HEK293T (cell line): ENCODE measurements at places on chromosomes 4 and X.
A peak's percentile ranks its signal among the peaks of the same experiment; 100 is the strongest.

GRCh38 chr4:61831987-61832386 lies 631.9 kb downstream of the ADGRL3 start:
- no peak for DNase-seq

- no peak for DNase-seq
These were observed 36.1 kb downstream of the DCK start for GRCh38 chr4:71029504-71029903.

DNA sequence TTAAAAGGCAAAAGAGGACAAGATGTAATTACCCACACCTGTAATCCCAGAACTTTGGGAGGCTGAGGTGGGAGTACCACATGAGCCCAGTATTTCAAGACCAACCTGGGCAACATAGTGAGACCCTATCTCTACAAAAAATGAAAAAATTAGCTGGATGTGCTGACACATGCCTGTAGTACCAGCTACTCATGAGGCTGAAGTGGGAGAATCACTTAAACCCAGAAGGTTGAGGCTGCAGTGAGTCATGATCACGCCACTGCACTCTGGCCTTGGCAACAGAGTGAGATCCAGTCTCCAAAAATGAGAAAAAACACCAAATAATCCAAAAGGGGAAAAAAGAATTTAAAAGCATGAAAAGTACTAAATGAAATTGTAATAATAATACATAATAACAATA lies 30.8 kb downstream of the NR0B1 start:
- DNase-seq = no peak

GRCh38 chrX:129631849-129632248 lies 22.9 kb downstream of the APLN start:
- DNase-seq = no peak

- DNase-seq = no peak
These were observed 327.9 kb downstream of the FAT4 start for GRCh38 chr4:125642645-125643044.

GRCh38 chr4:124030147-124030546 lies 633.6 kb downstream of the SPRY1 start:
- DNase-seq = no peak

- no peak for DNase-seq
These were observed 2.4 kb downstream of the ZMYM3 start for GRCh38 chrX:71251466-71251973.

- no peak for DNase-seq
These were observed 232.3 kb upstream of the NEIL3 start for GRCh38 chr4:177077095-177077971.

- DNase-seq = no peak
These were observed 10.9 kb upstream of the DCTD start for GRCh38 chr4:182928061-182928460.

- DNase-seq = peak; percentile 74
These were observed 83.1 kb downstream of the RELL1 start for GRCh38 chr4:37603070-37603468.

GRCh38 chr4:2878346-2878745 lies 34.7 kb downstream of the ADD1 start:
- no peak for DNase-seq

- DNase-seq = no peak
These were observed 25.4 kb downstream of the MBNL3 start for GRCh38 chrX:132463411-132463810.

- no peak for DNase-seq
These were observed 49.4 kb upstream of the GUCY1A1 start for GRCh38 chr4:155617296-155617695.

- DNase-seq = no peak
These were observed 13.2 kb upstream of the IL13RA2 start for GRCh38 chrX:115030625-115031024.

GRCh38 chr4:176584031-176584606 lies 208.6 kb downstream of the VEGFC start:
- no peak for DNase-seq

- DNase-seq = no peak
These were observed 2.3 kb downstream of the P2RY4 start for GRCh38 chrX:70257423-70258288.

GRCh38 chr4:7854216-7854615 lies 85.4 kb downstream of the AFAP1 start:
- no peak for DNase-seq

GRCh38 chr4:80221161-80221560 lies 23.9 kb downstream of the PRDM8 start:
- no peak for DNase-seq

DNA sequence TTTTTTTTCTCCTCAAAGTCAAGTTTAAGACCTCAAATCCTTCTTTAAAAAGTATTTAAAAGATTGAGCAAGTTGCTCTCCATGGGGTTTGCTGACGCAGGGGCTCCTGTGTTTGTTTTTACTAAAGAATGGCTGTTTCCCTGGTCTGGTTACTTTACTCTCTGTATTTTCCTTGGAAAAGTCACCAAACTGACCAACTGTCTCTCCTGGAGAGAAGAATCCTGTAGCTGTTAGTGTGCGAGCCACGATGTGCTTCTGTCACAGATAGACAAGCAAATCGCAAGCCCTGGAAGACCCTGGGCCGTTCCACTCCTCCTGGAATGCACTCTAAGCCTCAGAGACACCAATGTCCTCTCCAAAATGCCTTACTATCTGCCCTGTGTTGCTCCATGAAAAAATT lies 212.1 kb downstream of the CHIC2 start:
- DNase-seq = no peak

DNA sequence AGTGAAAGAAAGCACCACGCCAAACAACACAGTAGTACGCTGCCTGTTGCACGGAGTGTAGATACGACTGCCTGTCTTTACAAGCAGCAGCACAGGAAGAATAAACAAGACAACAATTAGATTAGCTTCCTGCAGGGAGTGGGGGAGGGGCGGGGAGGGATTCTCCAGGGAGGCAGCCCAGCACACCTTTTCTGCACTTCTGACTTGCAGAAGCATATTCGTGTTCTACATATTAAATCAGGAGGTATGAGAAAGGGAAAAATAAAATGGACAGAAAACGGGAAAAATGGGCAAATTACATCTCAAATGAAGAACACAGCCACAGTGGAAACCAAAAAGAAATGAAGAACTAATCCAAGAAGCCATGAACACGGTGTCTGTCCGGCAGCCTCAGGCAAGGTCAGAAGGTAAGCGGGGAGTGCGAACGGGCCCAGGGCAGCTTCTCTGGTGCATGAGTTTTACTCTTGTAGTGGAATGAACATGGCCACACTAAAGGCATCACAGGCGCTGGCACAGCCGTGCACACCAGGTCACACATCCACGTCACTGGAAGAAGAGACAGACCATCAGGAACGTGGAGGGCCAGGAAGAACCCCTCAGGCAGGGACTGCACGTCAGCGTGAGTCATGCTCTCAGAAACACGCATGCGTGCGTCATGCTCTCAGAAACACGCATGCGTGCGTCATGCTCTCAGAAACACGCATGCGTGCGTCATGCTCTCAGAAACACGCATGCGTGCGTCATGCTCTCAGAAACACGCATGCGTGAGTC lies 20.1 kb upstream of the ADRA2C start:
- peak; percentile 83 for DNase-seq

- DNase-seq = no peak
These were observed 74.3 kb downstream of the IQCM start for GRCh38 chr4:149741186-149741831.

DNA sequence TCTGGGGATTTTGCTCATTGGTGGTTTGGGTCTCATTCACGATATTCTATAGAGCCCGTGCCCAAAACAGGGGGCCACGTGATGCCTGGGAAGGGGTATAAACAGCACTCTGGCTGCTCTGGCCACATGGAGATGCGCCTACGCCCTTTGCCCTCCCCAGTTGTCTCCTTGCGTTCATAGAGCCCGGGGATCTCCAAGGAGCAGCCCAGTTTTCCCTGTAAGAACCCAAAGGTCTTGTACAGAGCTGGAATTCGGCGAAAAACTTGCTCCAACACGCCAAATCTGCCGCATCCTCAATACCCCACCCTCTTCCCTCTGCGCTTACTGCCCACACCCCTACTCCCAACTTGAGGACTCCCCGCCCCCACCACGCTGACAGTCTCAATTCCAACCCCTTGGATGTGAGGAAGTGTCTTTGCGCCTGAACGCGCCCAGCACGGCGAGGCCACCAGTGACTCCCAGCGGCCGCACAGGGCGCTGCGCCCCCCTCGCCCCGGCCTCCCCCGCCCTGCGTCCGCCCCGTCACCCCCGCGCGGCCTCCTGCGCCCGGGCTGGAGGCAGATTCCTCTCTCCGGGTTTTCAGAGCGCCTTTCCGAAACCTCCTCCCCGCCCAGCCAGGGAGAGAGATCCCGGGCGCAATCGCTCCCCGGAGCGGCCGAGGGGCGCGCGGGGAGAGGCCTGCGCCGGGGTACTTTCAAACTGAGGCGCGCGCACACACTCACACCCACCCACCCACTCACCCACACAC lies at the start of gene NHS:
NHS (plus strand) TSS at position 582 of the 748 bp plus-strand sequence. CDS start 558 bp downstream, outside the sequence.
- DNase-seq = peak; percentile 82
